ENCODE measurements at places on chromosomes 5 and 9.

DNA sequence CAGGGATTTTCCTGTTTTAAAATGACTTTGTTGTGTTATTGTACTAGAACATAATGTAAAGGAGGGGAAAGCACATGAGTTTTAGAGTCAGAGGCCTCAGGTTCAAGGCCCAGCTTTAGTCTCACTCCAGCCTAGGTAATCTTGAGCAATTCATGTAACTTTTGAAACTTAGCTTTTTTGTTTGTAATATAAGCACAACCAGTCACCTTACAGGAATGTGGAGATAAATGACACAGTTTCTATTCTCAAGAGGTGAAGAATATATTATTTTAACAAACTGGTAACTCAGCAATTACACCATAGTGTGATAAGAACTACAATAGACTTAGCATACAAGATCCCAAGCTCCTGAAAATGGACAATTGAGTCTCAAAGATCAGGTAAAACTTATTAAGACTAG, 51.2 kb downstream of the ADAMTS19 start:
- no peak for DNase-seq

- no peak for DNase-seq
Measured at GRCh38 chr9:34773306-34773910, 63.5 kb upstream of the CCL21 start.

- DNase-seq, result no peak
Measured at GRCh38 chr5:44833249-44833648, 24.5 kb downstream of the MRPS30 start.

DNA sequence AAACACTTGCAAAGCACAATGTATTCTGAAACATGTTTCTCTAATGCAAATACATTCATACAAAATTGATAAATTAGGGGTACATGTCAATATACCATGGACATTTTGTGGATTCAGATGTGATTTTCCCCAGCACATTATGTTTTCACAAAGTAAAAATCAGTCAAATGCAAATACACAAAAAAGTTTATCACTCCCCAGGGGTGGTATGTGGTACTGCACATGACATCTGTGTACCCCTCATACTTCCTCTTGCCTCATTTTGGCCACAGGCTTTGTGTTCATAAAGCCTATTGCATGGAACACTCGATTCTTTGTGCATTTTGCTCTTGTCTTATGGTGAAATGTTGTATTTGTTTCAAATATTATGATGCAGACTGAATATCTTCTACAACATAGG, 116.8 kb upstream of the PDE4D start:
- no peak for DNase-seq

DNA sequence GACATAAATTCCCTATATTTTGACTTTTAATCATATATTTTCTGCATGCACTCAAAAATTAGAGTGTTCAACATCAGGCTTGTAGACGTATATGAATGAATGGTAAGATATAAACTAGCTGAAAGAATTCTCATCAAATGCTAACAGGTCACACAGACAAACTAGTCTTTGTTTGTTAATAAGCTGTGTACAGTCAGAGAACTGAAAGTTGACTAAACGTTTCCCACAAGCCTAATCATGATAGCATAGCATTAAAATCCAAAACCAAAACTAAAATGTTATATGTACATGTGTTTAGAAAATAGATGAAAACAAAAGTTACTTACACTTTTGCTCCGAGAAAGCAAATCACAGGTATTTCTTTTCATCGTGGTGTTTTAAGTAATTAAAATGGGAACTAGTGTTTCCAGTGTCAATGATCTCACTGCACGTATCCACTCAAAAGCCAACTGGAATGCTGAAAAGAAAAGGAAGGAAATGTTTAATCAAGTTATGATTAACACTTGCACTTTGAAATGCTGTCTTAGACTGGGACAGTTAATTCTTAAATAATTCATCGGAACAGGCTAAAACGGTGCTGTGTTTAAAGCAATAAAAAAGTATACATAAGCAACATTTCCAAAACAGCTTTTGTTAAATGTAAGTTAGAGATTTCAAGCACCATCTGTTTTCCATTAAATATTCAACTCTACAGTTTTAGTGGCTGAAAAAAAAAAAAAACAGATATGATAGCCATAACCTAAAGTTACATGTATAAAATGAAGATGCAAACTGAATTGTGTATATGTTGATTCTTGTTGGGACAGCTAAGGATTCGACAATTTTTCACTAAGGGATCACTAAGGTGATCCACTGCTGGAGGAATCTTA, 291.9 kb upstream of the PDE4D start:
- no peak for DNase-seq

GRCh38 chr9:34169125-34169524, 9.7 kb upstream of the UBAP1 start:
- DNase-seq, result no peak

- no peak for DNase-seq
Measured at GRCh38 chr9:73537561-73537960, 385.9 kb downstream of the ANXA1 start.

DNA sequence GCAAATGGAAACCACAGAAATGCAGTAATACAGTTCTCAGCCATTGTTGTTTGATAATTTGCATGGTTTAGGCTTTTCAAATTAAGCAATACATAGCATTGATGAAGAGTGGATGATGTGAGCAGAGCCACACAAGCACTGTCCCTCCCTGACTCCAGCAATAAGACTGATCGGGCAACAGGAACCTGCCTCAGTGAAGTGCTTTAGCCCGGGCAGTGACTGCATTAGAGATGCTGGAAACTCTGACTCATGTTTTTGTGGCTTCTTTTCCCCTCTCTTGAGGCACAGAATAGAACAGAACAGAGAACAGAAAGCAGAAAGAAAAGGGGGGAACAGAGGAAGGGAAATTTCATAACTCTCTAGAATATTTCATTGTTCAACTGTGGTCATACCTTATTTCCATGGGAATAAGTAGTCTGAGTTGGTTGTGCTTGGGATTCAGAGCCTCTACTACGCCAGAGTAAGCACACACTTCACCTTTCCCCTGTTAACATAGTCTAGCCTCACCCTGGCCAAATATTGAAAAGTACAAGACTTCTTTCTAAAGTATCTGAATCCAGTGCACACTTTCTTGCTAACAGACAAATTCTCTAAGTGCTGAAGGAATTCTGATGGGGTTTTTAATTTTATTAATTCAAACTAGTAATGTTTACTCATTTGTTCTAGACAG, 164.8 kb upstream of the VCAN start:
- DNase-seq, result peak; percentile 38

DNA sequence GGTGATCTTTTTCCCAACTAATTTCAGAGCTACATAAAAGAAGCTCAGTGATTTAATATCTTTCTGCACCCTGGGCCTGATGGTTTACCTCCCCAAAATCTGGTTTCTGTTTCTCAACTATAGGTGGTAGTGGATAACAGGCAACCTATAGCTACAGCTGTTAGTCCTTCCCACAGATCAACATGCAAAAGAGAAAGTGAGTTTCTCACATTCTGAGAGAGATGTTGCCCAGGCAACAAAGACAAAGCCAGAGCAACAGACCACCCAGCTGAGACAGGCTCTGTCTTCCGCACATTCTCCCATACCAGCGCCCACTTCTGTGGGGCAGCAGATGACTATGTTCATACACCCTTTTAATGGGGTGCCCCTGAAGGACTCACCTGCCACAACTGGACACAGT, 40.7 kb upstream of the PPP2R2B start:
- DNase-seq, result no peak

- no peak for DNase-seq
Measured at GRCh38 chr5:157130925-157131324, 11.7 kb downstream of the MED7 start.

GRCh38 chr9:137367506-137368430, 55.2 kb downstream of the EXD3 start:
- no peak for DNase-seq
